NB4 (cell line): ENCODE measurements at places on chromosomes 5 and 9.

- DNase-seq, result no peak
These were observed 425.9 kb upstream of the MPDZ start for GRCh38 chr9:13705373-13705772.

- DNase-seq, result no peak
These were observed 114.7 kb downstream of the TAF11L14 start for GRCh38 chr5:17748941-17749340.

DNA sequence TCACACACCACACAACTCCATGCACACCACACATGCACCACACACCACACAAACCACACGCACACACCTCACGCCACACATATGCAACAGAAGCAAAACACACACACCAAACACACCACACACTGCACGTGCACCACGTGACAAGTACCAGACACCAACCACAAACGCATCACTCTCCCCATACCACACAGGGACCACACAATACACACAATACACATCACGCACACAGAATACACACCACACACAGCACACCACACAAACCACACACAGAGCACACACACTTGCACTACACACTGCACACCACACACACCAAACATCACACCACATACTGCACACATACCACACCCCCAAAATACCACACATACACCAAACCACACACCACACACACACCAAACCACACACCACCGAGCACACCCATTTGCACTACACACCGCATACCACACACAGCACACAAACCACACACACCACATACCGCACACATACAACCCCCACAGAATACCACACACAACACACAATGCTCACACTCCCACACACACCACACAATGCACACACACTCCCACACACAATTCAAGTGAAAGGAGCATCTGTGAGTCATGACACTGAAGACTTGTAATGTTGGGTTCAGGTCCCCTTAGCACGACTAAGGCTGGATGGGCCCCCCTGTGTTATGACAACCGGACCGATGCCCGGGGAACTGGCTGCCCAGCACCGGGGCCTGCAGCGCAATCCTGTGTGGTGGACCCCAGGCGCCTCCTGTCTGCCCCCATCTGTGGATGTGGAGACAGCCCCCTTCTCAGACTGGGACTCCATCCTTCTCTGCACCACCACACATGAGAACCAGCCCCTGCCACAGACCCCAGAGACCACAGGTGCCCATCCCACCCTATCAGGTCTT is 6.0 kb upstream of the ZDHHC11 start:
- DNase-seq, result peak; percentile 36

- no peak for DNase-seq
These were observed 40.6 kb downstream of the USP20 start for GRCh38 chr9:129875687-129876395.

DNA sequence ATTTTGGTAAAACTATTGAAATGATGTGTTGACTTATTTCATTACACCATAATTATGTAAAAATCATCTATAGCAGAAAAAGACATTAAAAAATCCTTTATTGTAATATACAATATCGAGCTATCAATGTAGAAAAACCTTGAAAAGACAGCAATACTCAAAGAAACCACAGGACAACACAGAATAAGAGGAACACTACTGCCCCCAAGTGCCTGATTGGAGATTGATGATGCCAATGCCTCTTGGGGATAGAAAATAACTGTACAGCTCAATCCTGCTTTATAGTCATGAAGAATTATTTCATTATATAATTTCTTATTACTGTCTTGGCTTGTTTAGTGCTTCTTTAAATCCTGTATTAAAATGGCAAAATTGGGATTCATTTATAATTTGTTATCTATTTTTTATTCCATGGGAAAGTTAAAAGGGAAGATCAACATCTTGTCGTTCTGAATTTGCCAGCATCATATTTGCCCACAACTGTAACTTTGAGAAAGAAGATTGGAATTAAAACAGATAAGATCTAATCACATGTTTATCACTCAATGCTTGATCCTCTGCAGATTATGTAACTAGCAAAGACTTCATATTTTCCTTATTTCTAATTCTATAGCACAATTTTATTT is 337.5 kb downstream of the CDH9 start:
- peak; percentile 66 for DNase-seq

DNA sequence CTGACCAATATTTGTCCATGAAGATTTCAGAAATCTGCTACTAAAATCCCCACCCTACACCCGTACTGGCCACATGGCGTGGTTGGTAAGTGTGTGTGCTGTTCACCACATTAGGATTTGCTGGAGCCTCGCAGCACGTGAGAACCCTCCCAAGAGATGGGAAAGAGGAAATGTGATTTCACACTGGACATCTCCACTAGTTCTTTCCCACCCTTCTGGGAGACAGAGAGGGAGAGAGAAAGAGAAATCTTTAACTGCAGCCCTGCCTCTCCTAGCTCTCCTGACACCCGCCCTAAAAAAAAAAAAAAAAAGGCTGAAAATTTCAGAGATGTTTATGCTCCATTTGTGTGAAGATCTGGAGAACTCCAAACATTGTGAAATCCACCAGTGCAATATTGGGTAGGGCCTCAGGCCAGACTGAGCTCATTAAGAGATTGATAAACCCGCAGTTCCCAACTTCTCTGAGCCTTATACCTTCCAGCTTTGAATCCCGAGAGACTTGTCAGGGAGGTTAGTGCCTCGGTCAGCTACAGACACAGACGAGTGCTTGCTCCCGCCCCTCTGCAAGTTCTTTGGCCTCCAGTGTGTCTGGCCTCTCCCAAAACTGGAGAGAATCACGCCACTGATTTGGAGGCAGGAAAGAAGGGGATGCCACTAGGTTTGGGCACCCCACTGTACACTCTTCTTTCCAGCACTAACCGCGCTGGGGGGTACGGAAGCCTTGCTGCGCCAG is 1.9 kb downstream of the SPRY4 start:
- DNase-seq, result peak; percentile 79

- DNase-seq, result peak; percentile 66
These were observed 206.6 kb upstream of the HAPLN1 start for GRCh38 chr5:83927140-83927733.

- peak; percentile 78 for DNase-seq
These were observed 1.4 kb upstream of the CIZ1 start for GRCh38 chr9:128192601-128193371.
